Hippocampal formation (tissue), 2 donors: ENCODE measurements at places on chromosomes 2 and 18.

- no peak for DNase-seq
Observed at GRCh38 chr2:207417301-207417718, 112.5 kb upstream of the CREB1 start.

GRCh38 chr18:14963246-14963645 lies 215.3 kb downstream of the ANKRD30B start:
- no peak for DNase-seq

GRCh38 chr18:68721681-68722583 lies 7.0 kb upstream of the TMX3 start:
- no peak for DNase-seq

DNA sequence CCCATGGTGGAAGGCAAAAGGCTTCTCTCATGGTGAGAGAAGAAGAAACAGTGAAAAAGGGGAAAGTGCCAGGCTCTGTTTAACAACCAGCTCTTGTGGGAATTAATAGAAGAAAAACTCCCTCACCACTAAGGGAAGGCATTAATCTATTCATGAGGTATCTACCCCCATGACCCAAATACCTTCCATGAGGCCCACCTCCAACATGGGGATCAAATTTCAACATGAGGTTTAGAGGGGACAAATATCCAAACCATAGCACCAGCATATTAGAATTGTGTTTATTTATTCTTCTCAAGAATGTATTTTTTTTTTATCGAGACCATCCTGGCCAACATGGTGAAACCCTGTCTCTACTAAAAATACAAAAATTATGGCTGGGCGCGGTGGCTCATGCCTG lies 4.9 kb upstream of the CFLAR start:
- no peak for DNase-seq

DNA sequence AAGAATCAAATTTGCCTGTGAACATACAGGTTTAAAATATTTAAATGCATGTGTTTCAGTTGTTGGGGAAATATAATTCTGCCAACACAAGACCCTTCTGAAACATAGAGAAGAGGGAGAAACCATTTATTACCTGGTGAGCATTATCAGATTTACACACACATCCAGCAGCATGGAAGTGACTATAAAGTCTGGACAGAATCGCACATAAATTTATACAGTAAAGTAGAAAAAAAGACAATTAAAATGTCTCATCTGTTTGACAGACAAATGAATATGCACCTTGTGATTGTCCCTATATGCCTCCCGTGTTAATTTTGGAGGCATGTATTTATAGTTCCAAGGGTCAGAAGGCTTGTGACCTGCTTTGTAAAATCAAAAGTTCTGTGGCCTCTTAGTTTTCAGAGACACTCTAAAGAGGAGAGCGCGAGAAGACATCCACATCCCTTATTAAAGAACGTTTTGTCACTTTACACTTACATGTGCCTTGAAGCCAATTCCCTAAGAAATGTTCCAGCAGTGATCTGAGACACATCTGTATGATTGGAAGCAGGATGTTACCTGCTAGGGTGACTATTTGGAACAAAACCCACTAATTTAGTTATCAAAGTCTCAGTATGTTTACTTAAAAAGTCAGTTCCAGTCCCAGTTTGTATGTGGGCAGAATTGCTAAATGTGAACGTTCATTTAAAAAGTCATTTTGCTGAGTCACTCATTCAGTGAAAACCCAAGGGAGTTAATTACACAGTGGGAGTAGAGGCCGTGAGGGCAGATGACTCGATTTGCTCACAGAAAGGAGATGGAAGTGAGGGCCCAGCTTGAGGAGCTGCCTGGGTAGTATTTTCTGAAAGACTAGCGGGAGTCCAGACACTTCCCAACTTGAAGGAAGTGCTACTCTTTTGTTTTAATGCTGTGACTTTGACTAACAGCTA lies 527.6 kb upstream of the MEX3C start:
- DNase-seq = no peak

GRCh38 chr2:70990216-70990615 lies 4.5 kb downstream of the TEX261 start:
- DNase-seq = no peak

DNA sequence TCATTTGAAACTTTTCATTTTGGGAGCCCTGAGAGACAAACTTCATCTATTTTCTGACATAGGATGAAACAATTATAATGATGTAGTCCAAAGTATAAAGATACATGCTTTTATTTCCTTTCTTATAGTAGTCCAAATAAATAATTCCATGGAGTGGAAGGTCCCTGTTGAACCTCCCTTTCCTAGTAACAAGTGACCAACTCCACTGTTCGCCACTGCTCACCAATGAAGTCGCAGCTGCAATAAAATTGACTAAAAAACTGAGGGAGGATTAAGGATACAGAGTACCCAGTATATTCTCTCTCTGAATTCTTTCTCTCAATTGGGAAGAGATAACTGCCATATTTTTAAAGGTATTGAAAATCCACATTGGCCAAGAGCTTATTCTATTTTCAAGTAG lies 14.1 kb downstream of the SERPINB7 start:
- no peak for DNase-seq

DNA sequence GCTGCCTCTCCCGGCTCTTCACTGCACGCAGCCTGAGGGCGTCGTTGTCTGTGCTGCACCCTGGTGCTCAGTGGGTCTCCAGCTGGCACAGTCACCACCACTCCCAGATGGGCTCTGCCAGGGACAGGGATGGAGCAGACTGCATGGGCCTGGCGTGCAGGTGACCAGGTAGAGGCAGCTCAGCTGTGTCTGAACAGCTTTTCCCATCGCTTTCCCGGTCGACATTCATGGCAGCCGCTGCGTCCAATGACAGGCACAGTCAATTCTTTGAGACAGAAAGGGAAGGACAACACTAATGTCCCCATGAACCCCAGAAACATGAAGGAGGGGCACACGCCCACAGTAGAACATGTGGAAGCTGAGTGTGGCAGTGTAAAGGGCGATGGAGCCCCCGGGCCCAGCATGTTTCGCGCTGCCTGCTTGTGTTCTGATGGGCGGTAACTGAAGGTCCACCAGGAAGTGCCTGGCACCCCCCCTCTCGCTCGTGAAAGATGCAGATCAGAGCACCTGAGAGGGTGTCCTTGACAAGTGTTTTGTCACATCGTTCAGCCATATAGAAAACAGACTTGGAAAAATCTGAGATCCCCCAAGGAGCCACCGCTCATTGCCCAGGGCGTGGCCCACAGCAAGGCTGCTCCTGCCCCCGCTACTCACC lies 122.4 kb downstream of the NFATC1 start:
- no peak for DNase-seq

DNA sequence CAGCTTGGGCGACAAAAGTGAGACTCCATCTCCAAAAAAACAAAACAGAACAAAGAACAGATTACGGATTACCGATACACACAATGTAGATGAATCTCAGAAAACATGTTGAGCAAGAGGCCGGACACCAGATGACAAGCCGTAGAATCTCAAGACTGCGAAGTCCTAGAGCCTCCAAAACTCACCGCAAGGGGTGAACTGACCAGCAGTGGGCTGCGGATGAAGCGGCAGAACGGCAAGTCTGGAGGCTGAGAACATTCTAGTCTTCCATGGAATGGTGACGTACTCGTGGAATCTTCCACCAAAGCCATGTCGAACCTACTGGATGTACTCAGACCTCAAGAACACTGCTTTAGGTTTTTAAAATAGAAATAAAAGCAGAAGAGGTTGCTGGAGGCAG lies 198.8 kb downstream of the NDUFA10 start:
- DNase-seq = no peak

DNA sequence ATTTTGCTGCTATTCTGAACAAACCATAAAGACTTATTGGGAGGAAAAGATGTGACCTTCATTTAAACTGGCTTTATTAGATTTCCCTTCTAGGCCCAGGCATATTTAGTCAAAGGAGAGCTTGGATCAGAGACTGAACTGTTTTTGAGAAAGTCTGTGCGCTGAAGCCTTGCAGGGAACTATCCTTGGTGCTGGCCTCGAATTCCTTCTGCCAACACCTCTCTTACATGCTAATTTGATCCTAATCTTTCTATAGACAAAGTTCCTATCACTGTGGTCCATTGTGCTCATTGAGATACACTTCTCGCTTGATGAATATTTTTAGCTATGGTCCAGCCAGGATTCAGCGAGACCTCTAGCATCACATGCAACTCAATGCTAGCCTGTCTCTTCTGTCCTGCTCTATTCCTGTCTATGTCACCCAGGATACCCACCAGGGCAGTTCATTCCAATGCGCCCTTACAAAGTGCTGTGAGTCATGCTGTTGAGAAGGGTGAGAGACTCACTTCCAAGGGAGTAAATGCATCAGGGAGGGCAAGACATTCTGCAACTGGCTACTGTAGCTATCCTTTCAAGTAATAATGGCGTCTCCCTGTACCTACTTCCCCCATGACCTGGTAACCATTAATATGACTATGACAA lies 356.7 kb upstream of the LYPD1 start:
- no peak for DNase-seq

DNA sequence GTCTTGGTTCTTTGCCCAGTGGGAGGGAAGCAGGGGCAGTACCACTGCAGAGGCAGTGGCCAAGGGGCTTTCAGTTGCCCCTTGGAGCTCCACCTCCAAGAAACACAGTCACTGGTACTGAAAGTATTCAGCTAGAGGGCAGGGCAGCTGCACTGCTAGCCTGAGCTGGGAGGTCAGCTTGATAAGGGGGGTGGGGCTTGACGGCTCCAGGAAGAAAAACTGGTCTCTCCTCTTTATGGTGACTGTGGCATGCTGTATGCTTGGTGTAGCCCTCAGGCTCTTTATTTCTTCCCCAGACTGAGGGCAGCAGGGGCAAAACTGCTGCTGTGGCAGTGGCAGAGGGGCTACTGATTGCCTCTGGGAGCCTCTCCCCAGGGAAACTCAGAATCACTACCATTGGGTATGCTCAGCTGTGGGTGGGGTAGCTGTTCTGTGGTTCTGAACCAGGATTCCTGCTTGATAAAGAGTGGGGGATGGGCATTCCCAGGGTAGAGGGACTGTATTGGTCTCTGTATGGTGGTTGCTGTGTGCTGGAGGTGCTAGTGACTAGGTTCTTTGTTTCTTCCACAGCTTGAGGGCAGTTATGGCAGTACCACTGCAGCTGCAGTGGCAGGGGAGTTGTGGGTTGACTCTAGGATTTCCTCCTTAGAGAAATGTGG lies 134.6 kb upstream of the SCN7A start:
- DNase-seq = no peak

DNA sequence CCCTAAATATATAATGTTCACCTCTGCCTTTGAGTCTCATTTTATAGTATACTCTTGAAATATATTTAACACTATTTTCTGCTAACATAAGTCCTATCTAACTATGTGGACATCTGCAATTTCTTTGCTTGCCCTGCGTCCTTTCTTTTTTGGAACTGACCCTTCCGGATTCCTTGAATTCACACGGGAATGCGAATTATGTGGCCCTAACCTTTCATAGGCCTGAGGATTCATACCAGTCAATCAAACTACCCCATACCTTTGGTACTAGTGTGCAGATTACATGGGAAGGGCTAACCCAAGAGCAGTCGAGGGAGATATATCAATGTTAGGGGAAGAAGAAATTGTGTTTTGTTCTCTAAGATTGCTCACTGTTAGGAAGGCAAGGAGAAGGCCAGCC lies 56.4 kb downstream of the NRXN1 start:
- no peak for DNase-seq

DNA sequence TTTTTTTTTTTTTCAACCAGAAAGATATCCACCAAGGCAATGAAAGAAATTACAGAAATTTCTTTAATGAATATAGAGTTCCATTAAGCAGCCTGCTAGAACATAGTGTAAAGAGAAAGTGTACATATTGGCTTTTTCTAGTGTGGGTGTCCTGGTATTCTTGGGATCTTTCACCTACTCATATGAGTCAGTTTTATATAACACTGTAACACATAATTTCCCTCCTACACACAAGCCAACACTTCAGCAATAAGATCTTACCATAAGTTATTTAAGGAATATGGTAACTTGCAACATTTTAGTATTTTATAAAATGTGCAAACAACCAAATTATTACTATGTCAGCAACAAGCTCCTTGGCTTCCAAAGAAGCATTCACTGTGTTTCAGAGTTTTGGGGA lies 59.9 kb downstream of the ZRANB3 start:
- peak; percentile 13 for DNase-seq

DNA sequence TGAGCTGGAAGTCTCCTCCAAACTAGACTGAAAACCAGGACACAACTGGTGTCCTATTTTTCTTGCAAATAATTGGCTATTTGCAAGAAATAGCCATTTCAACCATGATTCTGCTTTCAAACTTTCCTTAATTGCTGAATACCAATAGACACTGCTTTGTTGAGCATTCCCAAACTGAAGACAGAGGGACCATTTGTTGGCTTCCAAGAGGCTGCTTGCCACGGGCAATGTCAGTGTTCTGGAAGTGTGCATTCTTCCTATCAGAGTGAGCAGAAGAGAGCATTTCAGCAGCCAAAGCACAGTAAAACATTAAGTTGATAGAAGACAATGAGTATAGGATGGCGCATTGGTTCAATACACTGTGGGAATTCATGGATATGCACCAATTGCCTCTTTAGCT lies 360.5 kb upstream of the RGPD4 start:
- DNase-seq = no peak

DNA sequence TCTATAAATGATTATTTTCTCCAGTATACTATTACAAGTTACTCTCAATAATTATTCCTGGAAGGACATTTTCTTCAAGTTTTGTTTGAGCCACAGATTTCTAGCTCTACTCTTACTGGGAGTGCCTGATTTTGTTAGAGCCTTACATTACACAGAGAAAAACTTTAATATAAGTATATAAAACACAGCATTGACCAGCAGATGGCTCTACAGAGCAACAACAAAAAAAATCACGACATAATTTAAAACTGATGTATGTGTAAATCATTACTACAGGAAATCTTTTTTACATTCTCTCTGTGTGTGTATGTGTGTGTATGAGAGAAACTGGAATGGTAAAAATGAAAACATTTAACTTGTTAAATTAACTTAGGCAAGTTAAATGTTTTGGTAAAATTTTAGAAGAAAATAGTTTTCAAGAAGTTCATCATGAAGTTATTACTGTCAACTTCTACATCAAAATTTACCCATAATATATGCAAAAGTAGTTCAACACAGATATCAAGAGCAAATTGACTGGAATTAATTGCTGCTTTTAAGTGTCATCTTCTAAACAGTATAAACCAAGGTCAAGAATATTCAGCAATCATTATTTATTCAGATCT lies 103.3 kb downstream of the MDH1 start:
- DNase-seq = peak; percentile 11

- no peak for DNase-seq
Observed at GRCh38 chr2:136985044-136985443, 219.7 kb downstream of the THSD7B start.

DNA sequence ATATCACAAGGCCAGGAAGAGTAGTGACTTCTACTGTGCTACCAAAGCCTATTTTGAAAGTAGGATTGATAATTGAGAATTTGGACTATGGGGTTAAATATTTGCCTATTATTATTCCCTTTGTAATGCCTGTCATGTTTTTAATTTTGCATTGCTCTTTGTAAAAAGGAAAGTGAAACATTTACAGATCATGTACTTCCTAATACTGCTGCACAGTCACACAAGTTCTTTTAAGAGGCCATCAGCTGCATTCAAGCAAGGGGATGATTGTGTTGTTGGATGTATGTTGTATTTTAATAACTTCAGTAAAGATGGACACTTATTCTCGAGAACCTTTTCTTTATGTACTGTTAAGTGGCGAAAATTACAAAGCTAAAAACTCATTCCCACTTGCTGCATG lies 70.1 kb downstream of the PLEKHA3 start:
- no peak for DNase-seq

- DNase-seq = no peak
Observed at GRCh38 chr2:227296671-227297405, 28.2 kb upstream of the MFF start.
